ENCODE measurements at places on chromosomes 4 and X.

GRCh38 chr4:139802931-139803330 lies 137.3 kb downstream of the MGST2 start:
- no peak for DNase-seq

GRCh38 chr4:26607776-26608175 lies 23.9 kb downstream of the TBC1D19 start:
- DNase-seq: no peak

DNA sequence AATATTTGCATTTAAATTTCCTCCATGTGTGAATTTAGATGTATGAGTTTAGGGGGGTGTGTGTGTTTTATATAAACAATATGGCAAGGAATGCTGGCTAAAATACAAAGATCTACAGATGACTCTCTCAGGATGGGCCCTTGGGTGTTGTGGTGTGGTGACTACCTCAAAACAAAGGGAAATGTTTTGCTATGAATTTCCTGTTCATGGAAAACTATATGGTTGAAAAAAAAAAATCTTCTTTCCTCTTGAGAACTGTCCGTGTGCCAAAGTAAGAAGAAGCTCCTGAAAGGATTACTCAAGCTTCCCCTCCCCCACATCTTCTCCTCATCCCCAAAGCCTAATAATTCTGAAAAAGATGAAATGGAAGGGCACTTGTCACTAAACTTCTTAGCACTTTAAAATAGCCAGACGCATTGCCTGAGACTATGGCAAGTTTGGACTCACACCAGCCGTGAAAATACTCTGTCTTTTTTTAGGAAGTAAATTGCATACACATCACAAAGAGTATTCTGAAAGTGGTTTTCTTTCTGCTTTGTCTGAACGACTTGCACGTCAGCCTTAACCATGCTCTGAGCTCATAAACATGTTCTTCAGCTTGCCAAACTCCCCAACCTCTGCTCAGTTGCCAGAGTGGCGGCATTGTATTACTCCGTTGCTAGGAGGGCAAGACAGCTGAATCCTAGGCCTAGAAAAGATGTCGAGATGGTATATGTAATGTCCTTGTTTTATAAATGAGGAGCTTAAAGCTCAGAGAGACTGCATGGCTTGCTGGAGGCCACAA lies 250.4 kb upstream of the JADE1 start:
- peak; percentile 80 for DNase-seq

GRCh38 chr4:14865804-14866203 lies 136.5 kb upstream of the CPEB2 start:
- no peak for DNase-seq

DNA sequence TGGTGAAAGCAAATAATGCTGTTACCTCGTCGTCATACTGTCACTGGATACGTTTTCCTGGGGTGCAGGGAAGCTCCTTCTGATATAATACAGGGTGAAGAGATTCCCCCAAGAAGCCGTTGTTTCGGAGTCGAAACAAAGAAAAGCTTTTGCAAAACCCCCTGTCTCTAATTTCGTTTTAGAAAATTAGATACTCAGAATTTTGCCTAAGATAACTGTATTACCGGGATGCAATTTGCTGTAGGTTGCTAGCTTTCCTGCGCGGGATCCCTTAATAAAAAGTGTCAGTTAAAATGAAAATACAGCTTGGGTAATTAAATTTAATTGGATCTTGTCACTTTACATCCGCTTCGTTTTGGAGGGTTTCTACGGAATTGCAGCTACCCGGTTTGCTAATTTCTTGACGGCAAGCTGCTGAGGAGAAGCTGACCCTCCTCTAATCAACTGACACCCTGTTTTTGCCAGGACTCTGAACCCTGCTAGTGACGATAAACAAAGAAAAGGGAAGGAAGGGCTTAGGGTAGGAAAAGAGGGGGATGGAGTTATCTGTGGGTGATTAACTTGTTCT lies 174.6 kb downstream of the SHOX start:
- no peak for DNase-seq

GRCh38 chr4:189547559-189547958 lies 393.1 kb upstream of the FRG1 start:
- DNase-seq: no peak

GRCh38 chr4:30256116-30256832 lies 463.9 kb upstream of the PCDH7 start:
- DNase-seq: no peak

GRCh38 chr4:48667148-48667547 lies 112.9 kb downstream of the FRYL start:
- DNase-seq: no peak

- DNase-seq: peak; percentile 43
Measured at GRCh38 chrX:12770440-12770839, 20.8 kb upstream of the PRPS2 start.

- no peak for DNase-seq
Measured at GRCh38 chr4:168876106-168876505, 133.9 kb downstream of the CBR4 start.

- no peak for DNase-seq
Measured at GRCh38 chrX:135544338-135544948, 24.0 kb downstream of the INTS6L start.

GRCh38 chr4:101067383-101067782 lies 279.9 kb downstream of the PPP3CA start:
- DNase-seq: peak; percentile 20

- peak; percentile 31 for DNase-seq
Measured at GRCh38 chrX:107849747-107850421, 24.2 kb downstream of the MID2 start.

DNA sequence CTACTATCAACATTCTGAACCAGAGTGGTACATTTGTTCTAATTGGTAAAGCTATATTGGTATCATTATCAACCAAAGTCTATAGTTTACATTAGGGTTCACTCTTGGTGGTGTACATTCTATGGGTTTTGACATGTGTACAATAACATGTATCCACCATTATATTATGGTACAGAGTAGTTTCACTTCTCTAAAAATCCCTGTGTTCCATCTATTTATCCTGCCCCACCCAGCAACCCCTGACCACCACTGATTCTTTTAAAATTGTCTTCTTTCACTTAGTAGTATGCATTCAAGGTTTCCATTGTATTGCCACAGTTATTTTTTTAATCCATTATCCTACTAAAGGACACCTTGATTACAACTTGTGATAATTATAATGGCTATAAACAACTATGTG lies 15.3 kb upstream of the TMPRSS11D start:
- DNase-seq: no peak

- DNase-seq: peak; percentile 65
Measured at GRCh38 chr4:174764105-174764729, 64.8 kb downstream of the GLRA3 start.

- DNase-seq: no peak
Measured at GRCh38 chr4:142331646-142332045, 514.5 kb downstream of the INPP4B start.

DNA sequence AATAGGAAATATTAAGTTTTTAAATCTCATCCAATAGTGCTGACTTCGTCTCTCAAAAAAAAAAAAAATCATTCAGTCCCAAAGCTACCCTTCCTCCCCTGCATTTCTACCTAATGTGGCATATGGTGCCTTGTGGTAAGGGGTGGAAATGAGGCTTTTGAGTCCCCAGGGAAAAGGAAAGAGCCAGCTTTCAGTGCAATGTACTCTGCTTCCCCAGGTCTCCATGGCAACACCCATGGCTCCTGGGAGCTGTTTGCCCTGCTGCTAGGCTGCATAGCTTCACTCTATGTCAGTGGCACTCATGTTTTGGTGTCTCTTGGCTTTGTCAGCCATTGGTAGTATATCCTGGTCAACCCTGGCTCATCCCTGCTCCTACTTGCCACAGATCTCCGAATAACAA lies 175.9 kb downstream of the SLC39A8 start:
- DNase-seq: peak; percentile 3

DNA sequence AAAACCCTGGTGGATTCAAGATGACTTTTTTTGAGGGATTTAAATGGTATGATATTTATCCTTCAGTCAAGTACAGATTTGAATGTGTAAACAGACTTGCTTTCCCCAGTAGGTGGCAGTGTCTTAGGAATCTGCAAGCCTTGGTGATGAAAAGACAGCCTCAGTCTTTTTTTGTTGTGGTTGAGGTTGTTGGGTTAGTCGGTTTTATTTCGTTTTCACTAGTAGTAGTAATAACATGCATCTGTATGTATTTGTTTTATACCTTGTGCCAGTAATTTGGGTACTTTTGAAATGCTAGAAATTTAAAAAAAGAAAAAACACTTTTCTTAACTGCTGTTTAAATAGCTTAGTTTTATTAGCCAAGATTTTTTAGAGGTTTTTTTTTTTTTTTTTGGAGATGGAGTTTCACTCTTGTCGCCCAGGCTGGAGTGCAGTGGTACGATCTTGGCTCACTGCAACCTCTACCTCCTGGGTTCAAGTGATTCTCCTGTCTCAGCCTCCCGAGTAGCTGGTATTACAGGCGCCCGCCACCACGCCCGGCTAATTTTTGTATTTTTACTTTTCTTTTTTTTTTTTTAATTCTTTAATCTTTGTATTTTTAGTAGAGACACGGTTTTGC lies 39.2 kb downstream of the COPS4 start:
- peak; percentile 83 for DNase-seq

- no peak for DNase-seq
Measured at GRCh38 chrX:146433771-146434170, 375.8 kb upstream of the CXorf51B start.

- no peak for DNase-seq
Measured at GRCh38 chr4:62288808-62289541, 1088.8 kb downstream of the ADGRL3 start.

DNA sequence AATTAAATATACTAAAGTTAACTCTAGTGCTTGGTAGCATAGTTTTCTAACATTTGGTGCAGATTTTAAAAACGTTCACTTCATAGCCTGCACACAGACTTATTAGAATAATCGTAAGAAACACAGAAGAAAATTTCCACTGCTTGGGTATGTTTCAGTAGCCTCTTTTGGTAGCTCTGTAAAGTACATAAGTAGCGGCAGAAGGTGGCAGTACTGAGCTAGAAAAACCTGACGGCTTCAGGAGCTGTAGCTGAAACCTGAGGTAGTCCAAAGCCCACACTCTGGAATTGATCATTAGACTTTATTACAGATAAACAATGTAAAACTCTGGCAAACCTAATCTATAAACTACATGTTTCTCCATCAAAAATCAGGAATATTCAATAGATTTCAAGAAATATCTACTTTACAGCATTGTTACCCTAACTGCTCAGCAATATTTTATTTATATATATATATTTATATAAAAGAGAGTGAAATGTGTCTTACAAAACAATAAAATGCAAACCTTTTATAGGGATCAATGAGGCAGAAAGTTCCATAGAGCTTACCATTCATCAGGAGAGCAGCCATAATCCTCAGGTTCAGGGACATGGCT lies 88.2 kb downstream of the ATP8A1 start:
- DNase-seq: peak; percentile 77

- no peak for DNase-seq
Measured at GRCh38 chr4:92334716-92335350, 31.1 kb downstream of the GRID2 start.

GRCh38 chr4:123606946-123607542 lies 210.4 kb downstream of the SPRY1 start:
- DNase-seq: no peak

DNA sequence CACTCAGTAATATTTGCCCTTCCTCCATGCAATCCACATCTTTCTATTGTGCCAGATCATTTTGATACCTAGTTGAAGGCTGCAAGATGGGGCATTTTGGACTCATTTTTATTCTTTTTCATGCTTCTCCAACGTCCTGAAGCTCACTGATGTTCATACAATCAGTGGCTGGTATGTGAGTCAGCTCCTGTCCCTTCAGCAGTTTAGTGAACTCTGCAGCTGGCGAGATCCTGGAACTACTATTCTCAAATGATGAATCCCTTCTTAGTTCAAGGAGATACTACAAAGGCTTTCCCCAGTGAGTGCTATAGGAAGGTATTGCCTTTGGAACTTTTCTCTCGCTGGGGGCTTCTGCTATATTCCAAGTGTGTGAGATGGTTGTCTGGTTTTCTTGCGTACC lies 9.6 kb upstream of the CCDC149 start:
- DNase-seq: peak; percentile 60

DNA sequence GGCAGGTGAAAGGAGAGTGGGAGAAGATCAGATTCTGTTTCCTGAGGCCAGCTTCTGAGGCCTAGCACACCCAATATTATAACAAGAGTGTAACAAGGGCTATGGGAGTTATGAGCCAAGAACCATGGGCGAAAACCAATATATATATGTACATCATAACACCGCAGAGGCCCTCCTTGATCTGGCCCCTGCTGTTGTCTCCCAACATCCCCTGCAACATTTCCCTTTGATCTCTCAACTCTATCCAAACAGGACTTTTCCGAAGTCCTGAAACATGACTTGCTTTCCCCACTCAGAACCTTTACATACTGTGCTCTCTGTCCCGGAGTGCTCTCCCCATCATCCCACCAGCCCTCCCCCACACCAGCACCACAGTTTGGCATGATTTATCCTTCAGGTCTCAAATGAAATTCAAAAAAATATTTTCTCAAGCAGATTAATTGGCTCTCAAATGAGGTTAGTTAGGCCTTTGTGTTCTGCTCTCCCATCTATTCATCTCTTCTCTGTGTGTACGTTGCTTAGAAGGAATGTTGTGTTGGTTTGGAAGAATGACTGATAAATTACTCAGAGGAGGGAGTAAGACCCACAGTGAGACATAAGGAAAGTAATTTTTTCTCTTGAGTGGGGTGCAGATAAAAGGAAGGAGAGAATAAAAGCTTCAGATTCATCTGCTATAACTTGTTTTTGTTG lies 58.1 kb upstream of the SMIM10 start:
- peak; percentile 73 for DNase-seq

GRCh38 chrX:135737366-135738071 lies 24.1 kb downstream of the CT45A1 start:
- peak; percentile 3 for DNase-seq

GRCh38 chrX:153374426-153374825 lies 26.7 kb downstream of the PNMA6E start:
- DNase-seq: no peak

DNA sequence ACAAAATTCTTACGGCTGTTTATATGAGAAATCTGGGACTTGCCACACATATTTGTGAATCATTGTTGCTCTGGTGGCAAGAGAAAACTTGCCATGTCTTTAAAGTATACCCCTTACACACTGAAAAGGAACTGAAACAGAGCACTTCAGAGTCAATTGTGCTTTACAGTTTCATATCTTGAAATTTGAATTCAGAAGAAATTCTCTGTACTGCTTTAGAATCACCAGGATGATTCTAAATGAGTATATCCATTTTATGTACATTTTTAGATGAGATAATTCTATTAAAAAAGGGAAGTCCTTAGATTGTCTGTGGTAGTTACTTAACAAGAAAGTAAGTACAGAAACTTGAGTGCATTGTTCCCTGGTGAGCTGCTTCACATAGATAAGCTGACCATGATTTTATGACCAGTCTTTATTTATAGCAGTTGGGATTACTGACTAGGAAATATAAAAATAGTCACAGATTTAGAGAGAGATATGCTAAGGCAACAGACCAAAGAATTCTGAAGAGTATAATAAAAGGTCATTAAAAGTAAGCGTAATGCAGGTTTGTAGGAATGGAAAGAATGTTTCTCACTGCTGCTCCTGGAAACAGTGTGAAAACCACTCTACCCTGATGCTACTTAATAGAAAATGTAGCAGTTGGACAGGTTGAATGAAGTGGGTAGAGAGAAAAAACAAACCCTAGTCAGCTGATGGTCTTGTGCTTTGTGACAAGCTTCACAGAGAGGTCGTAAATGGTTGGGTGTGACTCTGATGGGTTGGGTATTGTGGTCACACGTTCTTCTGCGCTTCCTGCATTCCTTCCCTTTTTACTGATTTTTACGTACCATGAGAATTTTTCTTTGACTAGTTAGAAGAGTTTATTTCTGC lies 41.0 kb downstream of the FNIP2 start:
- DNase-seq: peak; percentile 90

Measured in GM23248 (cell line).